Stimulated activated CD4-positive, alpha-beta T cell treated with anti-CD3 and anti-CD28 coated beads, Interleukin-4, amount 100 ng/mL, for 1 hour (primary cell): ENCODE measurements at places on chromosomes 5 and 9.
A peak's percentile ranks its signal among the peaks of the same experiment; 100 is the strongest.

- no peak for DNase-seq
Measured at GRCh38 chr5:174723979-174724483, 351 bp upstream of the MSX2 start.

DNA sequence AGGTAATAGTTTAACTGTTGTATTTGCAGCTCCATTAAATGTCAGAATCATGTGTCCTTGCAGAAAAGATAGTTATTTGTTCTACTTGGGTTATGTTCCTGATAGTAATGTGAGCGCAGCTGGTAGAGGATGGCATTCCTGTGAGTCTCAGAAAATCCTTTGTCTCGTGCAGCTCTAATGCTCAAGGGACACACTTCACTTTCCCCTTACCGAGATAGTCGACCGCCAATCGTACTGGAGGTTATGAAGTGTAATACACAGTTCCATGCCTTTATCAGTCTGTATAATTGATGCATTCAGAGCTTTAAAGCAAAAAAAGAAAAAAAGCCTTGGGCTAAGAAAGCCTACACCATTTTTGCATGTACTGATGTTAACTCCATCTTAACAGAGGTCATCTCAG lies 60.2 kb upstream of the SRP19 start:
- no peak for DNase-seq

- DNase-seq = no peak
Measured at GRCh38 chr9:5718296-5719032, 89.6 kb downstream of the RIC1 start.

DNA sequence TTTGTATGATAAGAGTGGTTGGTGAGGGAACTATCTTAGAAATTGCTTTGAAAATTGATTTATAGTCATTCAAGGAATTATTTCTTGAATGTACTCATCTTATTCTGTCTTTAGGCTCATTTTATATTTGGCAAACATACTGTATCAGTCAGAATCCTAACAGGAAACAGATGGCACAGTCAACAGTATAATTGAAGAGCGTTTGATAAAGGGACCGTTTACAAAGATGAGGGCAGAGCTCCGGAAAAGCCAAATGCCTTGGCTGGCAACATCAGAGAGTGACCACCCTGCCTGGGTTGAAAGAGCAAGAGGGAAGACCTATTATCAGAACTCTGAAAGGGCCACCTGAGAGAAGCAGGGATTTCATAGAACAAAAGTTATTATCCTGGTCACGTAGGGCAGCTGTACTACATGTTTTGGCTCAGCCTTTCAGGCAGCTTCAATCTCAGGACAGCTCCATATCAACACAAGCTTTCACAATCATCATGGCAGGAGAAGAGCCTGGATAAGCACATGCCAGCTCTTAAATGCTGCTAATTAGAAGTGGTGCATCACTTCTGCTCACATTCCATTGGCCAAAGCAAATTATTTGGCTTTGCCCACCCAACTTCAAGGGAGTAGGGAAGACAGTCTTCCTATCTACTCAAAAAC lies 47.2 kb upstream of the ARL15 start:
- DNase-seq = no peak

DNA sequence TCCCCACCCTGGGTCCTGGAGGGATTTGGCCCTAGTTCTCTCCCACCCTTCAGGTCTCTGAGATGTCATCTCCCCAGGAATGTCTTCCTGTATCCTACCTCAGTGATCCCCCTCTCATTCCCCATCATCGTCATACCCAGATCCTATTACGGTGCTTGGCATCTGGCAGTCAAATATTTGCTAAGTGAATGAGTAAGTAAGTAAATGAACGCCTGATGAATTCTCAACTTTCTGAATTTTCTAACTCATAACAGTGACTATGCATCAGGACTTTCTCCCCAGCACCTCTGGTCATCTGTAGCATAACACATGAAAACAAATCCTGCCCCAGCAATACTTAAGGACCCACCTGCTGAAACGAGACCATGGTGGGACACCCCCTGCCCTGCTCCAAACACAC lies 244.2 kb downstream of the EBF1 start:
- no peak for DNase-seq

- DNase-seq = no peak
Measured at GRCh38 chr5:55063899-55064298, 38.5 kb upstream of the GZMA start.

DNA sequence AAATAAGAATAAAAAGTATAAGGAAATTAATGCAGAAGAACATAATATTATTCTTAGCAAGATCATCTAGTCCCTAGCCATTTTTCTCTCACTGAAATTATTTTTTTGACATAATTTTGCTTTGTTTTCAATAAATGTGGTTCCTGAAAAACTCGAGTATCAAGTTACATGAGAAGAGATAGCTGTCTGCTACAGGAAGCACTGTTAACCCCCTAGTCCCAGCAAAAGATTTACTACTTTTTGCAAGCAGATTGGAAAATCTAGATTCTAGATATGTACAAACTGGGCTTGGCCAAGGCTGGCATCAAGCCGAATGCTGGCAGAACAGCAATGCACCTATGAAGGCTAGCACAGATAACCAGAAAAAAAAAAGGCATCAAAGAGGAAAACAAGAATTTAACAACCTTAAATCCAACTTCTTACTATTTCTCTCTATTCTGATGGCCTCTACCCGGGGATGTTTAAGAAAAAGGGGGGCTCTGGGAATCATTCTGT lies 21.9 kb upstream of the ISCA1 start:
- DNase-seq = no peak

- DNase-seq = peak; percentile 18
Measured at GRCh38 chr5:1737790-1738405, 61.7 kb downstream of the MRPL36 start.

GRCh38 chr5:34699155-34700077 lies 43.3 kb downstream of the RAI14 start:
- no peak for DNase-seq

DNA sequence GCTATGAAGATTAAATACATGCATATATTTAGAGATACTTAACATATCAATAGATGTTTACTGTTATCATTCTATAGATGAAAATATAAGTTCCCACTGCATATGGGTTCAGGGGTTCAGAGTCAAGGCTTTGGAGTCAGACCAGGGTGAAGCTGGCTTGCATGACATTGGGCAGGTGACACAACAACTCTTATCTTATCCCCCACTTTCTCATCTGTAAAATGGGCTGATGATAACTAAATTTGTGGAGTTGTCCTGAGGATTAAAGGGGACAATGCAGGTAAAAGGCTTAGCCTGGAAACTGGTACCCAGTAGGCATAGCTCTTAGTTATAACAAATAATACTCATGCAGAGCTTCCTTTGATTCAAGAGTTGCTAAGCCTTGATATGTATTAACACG lies 72.6 kb upstream of the BRINP1 start:
- DNase-seq = no peak

DNA sequence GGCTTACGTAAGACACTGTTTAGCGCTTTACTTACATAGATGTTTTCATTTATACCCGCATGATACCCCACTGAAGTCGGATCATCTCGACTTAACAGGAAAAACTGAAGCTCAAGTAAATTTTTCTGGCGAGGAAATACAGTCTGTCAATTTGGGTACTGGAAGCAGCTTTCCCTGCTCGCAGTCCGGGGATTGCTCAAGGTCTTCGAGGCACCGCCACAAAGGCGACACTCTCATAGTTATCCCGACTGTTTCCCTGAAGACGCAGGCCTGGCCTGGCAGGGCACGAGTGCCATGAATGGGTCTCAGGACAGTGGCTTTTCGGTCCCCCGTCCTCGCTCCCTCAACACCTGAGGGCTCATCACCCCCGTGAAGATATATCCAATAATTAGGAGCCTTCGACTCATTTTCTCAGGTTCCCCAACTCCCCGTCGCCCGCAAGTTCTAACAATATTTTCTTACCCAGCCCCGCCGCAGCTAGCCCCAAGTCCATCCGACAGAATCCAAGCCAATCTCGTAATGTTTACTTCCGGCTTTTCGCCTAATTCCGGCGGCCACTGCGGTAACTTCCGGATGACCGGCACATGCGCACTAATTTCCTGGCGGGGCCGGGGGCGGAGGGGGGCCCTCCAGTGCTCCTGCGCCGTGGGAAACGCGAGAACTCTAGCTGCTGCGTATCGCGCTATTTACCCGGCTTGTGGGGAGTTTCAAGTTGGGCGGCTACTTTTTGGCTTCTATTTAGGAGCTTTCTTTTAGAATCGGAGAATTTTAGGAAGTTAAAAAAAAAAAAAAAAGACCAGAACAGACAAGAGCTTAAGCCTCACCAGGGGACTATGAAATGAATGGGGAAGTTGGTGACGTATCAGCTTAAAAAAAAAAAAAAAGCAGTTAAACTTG lies at the start of gene SLU7:
TSS of gene SLU7 (minus strand) at position 521 of the 897 bp plus-strand sequence. CDS start 3,787 bp downstream, outside the sequence.
- peak; percentile 93 for DNase-seq

GRCh38 chr9:113589890-113590289 lies 126.4 kb downstream of the RGS3 start:
- DNase-seq = no peak

DNA sequence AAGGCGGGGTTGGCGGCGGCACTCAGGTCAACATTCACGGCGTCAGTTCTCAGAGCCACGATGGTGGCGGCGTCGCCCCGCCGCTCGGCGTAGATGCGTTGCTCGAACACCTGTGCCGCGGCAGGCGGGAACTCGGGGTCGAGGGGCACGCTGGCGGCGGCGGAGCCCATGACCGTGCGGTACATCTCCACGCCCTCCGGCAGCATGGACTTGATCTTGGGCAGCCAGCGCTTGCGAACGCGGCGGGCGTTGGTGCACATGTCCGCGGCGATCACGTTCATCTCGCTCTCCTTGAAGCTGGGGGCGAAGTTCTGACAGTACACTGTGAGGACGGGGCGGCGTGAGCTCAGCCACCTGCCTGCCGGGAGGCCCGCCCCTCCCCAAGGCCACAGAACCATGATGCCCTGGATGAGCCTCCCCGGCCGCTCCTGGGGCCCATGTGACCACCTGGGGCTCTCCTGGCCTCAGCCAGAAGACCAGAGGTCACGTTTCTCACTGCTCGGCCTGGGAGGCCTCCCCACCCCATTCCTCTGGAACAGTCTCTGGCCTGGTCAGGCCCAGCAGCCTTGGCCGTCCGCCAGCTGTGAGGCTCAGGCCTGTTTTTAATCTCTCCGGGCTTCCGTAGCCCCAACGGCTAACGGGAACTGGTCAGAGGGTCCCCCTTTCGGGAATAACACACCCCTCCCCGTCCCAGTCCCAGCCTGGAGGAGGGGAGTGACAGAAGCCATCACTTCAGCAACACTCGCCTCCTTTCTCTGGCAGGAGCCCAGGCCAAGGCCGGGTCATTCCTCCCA lies 50.7 kb upstream of the UBAC1 start:
- no peak for DNase-seq

DNA sequence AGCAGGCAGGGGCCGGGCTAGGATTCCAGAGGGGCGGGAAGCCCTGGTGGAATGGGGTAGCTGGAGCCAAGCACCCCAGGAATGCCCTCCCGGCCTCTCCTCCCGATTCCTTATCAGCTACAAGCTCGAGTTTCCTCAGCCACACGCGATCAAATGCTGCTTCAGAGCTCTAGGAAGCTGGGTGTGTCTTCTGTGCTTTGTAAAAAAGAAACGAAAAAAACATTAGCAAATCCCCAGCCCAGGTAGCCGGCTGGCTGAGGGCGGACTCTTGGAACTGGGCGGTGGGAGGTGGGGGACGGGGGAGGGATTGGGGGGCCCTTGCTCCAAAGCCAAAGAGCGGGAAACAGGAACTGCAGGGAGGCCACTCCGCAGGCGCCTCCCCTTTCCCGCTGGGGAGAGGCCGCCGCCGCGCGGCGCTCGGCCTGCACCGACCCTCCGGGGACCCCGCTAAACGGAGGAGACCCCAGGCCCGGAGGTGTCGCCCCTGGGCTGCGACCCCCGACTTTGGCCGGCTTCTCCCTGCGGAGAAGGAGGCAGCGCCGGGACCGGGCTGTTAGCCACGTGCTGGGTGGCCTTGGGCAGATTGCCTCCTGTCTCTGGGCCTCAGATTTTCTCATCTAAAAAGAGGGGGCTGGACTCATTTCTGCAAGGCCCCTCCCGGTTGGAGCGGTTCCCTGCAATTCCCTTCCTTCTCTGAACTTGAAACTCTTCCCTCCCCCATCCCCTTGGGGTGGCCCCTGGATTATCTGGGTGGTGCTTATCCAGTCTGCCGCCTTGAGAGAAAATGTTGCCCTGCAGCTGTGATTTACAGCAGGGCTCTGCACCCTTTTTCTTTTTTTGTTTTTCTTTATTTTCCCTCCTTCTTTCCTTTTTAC lies 40.9 kb upstream of the FABP6 start:
- DNase-seq = no peak

GRCh38 chr5:111447822-111448221 lies 64.5 kb downstream of the STARD4 start:
- no peak for DNase-seq

- DNase-seq = no peak
Measured at GRCh38 chr9:15480028-15480427, 30.7 kb downstream of the PSIP1 start.

- peak; percentile 27 for DNase-seq
Measured at GRCh38 chr5:150410524-150411244, 2.0 kb downstream of the CD74 start.

GRCh38 chr5:126446498-126447224 lies 23.5 kb downstream of the GRAMD2B start:
- peak; percentile 48 for DNase-seq

DNA sequence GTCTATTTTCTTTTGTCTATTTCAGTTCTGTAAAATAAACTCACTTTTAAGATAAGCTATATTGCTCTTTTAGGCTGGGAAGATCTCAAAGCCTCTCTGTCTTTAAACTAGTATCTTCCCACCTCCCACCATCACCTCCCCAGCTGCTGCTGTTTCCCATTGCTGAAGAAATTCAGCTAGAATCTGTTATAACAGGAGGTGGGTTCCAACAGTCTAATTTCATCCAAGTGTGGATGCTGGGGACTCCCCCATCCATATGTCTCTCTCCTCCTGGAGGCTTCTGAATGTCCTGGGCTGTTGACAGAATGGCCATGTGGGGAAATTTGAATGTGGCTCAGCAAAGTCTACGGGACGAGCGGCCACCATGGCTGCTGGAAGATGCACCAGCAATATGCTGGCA lies 301.0 kb downstream of the RASEF start:
- no peak for DNase-seq
